HFFc6 (cell line): ENCODE measurements at places on chromosomes 3 and 15.

DNA sequence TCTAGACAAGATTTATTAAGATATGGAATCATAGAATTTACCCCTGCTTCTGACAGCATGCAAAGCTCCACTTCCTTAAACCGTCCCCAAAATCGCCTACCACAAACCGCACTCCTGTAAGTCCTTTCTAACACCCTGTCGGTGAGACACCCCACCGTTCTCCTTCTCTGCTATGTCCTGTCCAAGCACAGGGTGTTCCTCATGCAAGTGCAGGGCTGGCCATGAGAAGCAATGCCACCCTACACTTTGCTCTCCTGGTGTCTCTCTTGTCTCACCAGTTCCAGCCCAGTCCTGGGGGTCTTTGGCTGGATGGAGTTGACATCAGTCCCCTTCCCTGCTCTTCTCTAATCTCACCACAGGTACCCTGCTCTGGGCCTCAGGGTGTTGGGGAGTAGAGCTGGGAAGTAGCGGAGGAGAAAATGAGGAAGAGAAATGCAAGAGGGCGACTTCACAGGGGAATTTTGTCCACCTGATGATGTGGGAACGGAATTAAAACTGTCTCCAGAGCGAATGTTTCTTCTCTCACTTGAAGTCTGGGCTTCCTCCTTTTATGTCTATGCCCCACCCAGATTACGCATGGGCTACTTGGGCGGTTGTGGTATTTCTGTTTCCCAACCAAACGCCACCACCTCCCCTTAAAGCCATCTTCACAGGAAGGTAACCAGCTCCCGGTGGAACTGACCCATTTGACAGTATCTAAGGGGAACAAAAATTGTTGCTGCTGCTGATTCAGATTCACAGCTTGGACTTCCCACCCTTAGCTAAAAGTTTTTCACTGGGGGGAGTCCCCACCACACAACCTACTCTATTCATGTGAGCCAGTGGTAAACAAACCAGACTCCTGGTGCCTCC, 49.9 kb downstream of the CASR start:
- no peak for DNase-seq

DNA sequence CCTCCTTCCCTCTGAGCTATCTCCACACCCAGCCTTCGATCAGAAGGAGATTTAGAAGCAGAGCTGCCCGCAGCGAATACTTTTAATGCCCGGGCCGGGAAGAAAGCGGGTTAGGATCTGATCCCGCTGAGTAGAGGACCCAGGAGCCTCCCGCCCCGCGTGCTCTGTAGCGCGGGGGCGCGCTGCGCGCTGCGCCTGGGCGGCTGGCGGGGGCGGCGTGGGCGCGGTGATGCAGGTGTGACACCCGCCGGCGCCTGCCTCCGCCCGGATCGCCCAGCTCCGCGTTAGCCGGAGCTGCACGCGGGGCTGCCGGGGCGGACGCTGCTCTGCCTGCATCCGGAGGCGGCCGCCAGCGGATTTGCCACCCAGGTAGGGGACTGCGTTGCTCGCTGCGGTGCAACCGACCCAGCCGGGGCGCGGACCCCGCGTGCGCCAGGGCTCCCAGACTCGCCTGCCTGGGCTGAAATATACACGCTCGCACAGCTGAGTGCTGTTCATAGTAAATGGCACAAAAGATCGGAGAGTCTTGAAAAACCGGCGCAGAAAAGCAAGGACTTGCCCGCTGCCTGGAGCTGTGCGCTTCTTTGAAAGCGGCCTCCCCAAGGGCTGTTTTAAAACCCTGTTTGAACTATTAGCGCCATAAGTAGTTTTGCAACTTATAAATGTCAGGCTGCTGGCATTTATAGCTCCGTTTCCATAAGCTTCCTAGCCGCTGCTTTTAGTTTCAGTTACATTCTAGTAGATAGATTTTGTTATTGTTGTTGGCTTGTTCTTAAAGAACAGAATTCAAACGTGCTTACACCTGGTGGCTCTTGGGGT, at the start of gene SV2B:
TSS of gene SV2B (plus strand) at position 263 of the 819 bp plus-strand sequence. CDS start 126,007 bp downstream, outside the sequence.
- no peak for DNase-seq

GRCh38 chr3:128470134-128470899, 3.6 kb upstream of the DNAJB8 start:
- DNase-seq = no peak

GRCh38 chr15:69131362-69132220, 28.8 kb upstream of the GLCE start:
- no peak for DNase-seq

DNA sequence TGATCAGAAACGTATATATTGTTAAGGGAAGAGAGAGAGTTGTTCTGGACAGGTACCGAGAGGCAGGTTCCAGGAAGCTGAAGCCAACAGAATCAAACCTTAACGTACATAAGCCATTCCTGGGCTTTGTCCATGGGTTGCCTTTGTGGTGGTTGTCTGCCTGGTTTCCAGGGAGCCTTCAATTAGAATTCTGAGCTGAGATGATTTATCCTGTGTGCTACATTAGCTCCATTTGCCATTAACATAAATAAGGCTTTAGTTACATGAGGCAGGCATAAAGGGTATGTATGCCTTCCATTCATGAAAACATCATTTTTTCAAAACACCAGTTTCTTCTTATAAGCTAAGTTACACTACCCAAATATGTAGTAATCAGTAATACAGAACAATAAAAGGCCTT, 729.4 kb upstream of the CFAP20DC start:
- DNase-seq = no peak

GRCh38 chr3:141661229-141662196, 76.6 kb upstream of the RNF7 start:
- no peak for DNase-seq

GRCh38 chr3:17678116-17678741, 64.2 kb downstream of the TBC1D5 start:
- DNase-seq = peak; percentile 29

DNA sequence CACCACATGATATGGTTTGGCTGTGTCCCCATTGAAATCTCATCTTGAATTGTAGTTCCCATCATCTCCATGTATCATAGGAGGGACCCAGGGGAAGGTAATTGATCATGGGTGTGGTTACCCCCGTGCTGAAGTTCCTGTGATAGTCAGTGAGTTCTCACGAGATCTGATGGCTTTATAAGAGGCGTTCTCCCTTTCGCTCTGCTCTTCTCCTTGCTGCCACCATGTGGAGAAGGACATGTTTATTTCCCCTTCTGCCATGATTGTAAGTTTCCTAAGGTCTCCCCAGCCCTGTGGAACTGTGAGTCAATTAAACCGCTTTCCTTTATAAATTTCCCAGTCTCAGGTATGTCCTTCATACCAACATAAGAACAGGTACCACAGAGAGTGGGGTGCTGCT, 21.9 kb downstream of the OSTN start:
- DNase-seq = no peak

DNA sequence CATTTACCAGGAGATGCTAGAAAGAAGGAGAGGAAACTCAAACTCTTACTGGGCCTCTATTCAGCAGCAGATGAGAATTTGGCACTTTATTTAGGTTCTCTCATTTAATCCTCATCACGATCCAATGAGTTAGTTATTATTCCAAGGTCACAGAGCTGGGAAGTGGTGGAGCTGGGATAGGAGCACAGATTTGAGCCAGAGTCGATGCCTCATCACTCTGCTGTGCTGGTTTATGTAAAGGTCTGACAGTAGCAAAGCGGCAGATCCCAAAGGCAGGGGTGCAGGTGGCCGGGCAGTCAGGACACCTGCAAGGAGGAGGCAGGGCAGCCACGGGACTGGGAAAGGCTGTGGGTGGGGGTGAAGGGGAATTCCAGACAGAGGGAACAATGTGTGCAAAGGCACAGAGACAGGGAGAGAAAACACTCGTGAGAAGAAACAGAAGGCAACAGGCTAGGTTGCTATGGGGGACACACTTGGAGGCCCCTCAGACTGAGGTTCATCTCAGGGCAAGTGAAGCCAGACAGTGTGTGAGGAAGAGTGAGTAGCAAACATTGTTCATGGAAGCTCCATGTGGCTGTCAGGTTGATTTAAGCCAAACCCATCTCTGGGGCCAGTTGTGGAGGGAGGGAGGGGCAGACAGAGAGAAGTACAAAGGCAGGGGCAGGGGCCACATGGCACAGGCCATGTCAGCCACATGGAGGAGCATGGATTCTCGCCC, 26.8 kb downstream of the RAB6B start:
- DNase-seq = no peak

GRCh38 chr15:58307313-58307961, 124.4 kb upstream of the LIPC start:
- DNase-seq = peak; percentile 51

DNA sequence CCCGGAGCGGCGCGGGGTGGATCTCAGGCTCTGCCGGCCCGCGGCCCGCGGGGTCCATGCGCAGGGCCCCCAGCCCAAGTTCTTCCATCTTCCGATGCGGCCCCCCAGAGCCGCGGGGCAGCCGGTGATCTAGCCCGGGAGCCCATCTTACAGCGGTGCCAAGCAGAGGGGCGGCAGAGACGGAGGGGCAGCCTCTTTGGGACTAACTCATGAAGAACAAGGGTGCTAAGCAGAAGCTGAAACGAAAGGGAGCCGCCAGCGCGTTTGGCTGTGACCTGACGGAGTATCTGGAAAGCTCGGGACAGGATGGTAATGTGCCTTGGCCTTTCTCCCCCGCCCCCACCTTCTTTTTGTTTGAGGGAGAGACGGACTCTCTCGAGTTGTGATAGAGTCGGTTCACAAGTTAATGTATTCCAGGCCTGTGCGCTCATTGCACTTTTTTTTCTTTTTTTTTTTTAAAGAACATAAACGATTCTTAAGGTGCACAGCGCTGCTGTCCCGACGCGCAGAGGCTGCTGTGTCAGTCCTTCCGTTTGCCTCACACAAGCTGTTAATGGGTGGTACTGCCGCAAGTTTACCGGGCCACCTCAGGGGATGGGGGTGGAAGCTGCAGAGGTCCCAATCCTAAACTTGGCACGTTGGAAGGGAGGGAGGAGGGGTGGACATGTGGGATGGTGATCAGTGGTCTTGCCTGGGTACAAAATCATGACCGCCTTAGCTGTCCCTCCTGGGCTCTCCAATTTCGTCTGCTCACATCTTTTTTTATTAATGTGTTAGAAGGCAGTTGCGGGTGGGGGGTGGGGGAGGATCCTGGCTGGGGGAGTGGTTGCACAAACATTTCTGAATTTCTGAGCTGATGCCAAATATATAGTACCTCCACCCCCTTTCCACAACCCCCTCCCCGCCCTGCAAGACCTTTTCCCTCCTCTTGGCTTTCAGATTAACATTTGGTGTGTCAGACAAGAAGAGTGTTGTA, 801 bp downstream of the ARHGAP31 start:
- DNase-seq = no peak

GRCh38 chr3:138197524-138197923, 10.4 kb downstream of the ARMC8 start:
- DNase-seq = no peak

GRCh38 chr3:64086479-64087252, 63.4 kb upstream of the PSMD6 start:
- no peak for DNase-seq

- DNase-seq = no peak
Observed at GRCh38 chr3:11720917-11721411, 77.2 kb upstream of the VGLL4 start.

DNA sequence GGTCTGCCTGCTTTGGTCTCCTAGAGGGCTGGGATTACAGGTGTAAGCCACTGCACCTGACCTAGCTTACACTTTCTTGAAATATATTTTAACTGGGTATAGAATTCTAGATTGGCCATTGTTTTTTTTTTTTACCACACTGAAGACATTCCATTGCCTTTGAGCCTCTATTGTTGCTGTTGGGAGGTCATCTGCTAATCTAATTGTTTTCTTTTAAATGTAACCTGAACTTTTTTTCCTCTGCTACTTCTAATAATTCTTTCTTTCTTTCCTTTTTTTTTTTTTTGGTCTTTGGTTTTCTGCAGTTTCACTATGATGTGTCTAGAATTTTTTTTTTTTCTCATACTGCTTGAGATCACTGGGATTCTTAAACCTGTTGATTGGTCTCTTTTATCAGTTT, 28.1 kb downstream of the ERICH6 start:
- DNase-seq = no peak

DNA sequence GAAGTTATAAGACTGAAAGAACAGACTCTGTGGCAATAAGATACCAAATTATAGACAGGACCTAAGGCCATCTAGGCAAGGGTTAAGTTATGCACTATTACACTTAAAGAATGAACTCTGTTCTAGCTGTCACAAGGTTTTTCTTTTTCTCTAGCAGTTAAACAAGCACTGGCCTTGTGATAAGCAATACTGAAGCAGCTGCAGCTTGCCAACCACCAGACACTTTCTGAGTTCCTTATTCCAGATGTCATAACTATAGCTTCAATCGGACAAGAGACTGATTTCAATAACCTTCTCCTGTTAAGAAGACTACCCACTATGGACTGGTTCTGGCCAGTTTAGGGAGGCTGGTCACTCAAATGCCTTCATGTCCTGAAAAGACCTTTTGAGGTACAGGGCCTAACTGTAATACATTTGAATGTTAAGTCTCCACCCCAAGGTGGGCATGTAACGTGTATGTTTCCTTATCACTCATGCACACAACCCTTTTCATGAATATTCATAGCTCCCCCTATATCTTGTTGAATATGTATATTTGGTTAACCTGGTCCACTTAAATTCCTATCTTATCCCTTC, 85.8 kb downstream of the CFAP20DC start:
- DNase-seq = no peak

DNA sequence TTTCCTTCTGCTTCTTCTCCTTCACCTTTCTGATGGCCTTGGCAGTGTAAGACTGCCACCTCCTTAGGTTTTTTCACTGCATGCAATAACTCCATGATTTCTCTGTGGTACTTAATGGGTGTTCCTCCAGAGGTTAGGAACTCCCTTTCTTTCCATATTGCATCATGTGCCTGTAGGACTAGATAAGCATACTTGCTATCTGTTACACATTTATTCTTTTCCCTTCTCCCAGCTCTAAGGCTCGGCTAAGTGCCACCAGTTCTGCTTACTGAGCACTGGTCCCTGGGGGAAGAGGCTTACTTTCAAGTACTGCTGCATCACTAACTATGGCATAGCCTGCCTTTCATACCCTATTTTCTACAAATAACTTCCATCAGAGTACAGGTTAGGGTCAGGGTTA, 351.8 kb downstream of the OTOL1 start:
- no peak for DNase-seq

GRCh38 chr3:157027861-157028745, 131.8 kb downstream of the CCNL1 start:
- no peak for DNase-seq

- no peak for DNase-seq
Observed at GRCh38 chr15:66212563-66212921, 41.0 kb downstream of the MEGF11 start.

GRCh38 chr3:122560680-122561079, 3.4 kb downstream of the PARP9 start:
- DNase-seq = peak; percentile 67

- DNase-seq = peak; percentile 68
Observed at GRCh38 chr15:33132722-33133345, 61.7 kb downstream of the FMN1 start.

- DNase-seq = no peak
Observed at GRCh38 chr3:31936420-31937060, 44.5 kb downstream of the OSBPL10 start.

GRCh38 chr3:134932035-134932434, 137.0 kb downstream of the EPHB1 start:
- no peak for DNase-seq

DNA sequence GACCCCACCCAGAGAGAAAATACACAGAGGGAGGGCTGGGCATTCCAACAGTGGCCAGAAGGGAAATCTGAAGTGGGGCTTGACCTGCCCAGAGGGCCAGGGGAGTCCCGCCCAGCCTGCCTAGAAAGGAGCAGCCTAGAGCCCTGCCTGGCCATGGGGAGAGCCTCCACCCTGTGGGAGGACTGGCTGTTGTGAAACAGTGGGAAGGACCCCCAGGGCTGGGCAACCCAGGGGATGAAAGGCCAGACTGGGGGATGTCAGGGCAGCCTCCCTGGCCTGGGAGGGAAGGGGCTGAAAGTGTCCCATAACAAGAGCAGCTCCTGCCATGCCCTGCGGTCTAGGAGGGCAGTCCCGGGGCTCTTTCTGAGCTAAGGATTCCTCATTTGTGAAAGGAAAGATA, 69.0 kb downstream of the SLC12A8 start:
- DNase-seq = no peak
